ENCODE measurements at places on chromosomes 2 and 18. TPM values are rescaled to one million over a fixed set of nuclear protein-coding genes. Genes with fewer than 3 reads are reported as not detected.

The RABL2A gene
- total RNA-seq = 14.4 TPM

The CD8B gene
- not detected for total RNA-seq

The FTCDNL1 gene
- 4.2 TPM for total RNA-seq

The FOXD4L1 gene
- total RNA-seq = not detected

The AQP12A gene
- total RNA-seq = not detected

The CABYR gene
- 16.3 TPM for total RNA-seq

The TUBA3E gene
- total RNA-seq = not detected

The SKOR2 gene
- not detected for total RNA-seq

The IL37 gene
- not detected for total RNA-seq

The CCDC141 gene
- total RNA-seq = 0.31 TPM

The TXNDC2 gene
- 0.05 TPM for total RNA-seq

The TSPYL6 gene
- total RNA-seq = not detected

The ACVR1 gene
- total RNA-seq = 15.1 TPM

The DPYSL5 gene
- 9.1 TPM for total RNA-seq

DNA sequence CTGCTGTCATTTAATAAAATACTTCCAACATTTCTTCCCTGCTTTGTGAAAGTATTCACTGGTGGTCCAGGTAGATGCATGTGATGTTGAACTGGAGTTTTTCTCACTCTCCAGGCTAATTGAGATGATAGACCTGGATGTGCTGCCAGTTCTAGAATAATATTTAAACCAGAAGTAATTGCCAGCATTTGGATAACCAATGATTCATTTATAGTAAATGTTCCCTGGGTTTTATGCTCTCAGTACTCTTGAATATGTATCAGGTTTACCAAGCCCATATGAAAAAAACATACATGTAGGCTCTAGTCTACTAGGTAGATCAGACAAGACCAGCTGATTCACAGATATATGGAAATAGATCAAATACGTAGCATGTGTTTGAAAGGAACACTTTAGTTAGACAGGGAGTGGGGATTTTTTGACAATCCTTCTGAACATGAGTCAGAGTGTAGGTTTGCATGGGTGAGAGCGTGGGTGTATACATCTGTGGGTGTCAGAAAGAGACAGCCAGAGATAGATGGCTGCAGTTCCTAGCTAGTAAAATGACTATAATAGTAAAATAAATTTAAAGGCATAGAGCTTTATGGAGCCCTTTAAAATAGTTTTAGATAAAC is 115.1 kb downstream of the NAB1 start:
- DNase-seq = no peak

- DNase-seq = no peak
Observed at GRCh38 chr2:54394392-54394791, 61.7 kb upstream of the SPTBN1 start.

GRCh38 chr2:20485612-20486388 is 38.9 kb downstream of the RHOB start:
- no peak for DNase-seq

GRCh38 chr2:39541011-39541930 is 104.2 kb upstream of the MAP4K3 start:
- DNase-seq = no peak

GRCh38 chr2:70683455-70683854 is 84.5 kb downstream of the ADD2 start:
- no peak for DNase-seq

DNA sequence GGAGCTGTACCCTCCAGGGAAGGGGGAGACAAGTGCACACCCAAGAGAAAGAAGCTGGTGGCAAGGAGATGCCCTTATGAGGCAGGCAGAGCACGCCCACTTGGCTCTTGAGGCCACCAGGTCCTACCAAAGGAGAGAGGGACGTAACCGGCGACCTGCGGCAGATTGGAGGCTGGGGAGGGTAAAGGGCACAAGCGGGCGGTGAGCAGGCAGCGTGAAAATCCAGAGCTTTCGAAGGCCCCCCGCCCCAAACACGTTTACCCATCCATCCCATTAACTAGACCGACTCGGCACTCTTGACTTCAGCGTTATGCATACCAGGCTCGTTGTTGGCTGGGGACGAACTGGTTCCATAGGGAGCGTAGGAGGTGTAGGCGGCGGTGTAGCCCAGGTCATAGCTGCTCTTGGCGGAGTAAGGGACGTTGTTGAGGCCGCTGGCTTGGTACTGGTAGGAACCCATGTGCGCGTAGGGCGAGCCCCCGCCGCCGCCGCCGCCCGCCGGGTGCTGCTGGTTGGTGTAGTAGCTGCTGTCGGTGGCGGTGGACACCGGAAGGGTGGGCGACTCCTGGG is 794 bp downstream of the DLX2 start:
- DNase-seq = no peak

DNA sequence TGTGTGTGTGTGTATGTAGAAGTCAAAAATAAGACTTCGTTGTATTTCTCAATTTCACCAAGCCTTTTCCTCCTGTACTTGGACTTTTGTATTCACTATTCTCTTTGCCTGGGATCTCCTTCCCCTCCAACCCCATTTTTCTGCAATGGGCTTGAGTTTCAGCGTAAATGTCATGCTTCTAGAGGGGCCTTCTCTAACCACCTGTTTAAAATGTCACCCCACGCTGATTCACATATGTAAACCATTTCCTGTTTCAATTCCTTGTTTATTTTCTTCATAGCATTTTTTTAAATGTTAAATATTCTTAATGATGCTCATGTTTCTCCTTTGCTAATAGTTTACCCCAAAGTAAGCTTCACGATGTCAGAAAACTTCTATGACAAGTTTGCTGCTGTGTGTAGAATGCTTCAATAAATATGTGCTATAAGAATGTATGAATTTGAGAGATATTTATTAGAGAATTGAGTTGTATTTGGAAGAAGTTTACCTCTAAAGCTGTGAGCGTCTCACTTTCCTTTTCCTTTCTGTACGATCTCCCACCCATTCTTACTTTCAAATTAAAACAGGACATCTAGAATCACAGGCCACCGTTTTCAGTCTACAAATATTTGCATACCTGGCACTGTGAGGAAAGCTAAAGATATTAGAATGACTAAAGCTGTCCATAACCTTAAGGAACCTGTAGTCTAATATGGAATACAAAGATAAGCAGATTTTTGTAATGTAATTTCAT is 762.4 kb downstream of the LRRTM4 start:
- no peak for DNase-seq

DNA sequence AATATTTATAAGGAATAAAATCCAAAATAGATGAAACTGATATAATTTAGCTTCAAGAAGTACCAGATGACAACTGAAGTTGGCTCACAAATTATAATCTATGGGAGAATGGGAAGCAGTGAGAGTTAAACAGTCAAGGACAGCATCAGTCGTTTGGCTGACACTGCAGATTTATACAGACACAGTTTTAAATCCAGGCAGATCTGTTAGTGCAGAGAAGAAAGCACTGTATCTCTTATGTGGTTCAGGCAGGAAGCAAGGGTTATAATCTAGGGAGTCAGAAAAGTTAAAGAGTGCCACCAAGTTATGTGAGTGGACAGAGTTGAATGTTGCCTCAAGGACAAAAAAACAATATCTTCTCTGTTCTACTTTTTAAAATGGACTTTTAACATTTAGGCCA is 880.2 kb downstream of the TSN start:
- no peak for DNase-seq

DNA sequence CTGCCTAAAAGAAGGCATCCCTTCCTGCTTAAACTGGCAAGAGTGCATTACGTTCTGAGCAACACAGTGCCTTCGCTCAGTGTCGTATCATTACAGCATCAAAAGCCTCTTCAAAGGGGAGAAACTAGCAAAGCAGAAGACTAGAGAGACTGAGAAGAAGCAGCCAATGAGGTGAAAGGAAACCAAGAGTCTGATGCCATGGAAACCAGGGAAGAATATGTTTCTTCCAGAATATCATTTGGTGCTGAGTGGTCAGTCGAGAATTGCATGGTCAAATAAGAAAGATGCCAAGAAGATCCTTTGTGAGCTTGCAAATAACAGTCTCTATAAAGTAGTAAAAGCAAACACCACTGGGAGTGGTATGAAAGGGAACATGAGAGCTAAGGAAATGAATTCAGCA is 312.1 kb upstream of the CHST9 start:
- no peak for DNase-seq

GRCh38 chr2:23120161-23120560 is 264.8 kb upstream of the KLHL29 start:
- no peak for DNase-seq

GRCh38 chr2:190794377-190794776 is 86.2 kb upstream of the GLS start:
- DNase-seq = no peak

GRCh38 chr2:99607454-99607853 is 117.6 kb upstream of the REV1 start:
- no peak for DNase-seq

DNA sequence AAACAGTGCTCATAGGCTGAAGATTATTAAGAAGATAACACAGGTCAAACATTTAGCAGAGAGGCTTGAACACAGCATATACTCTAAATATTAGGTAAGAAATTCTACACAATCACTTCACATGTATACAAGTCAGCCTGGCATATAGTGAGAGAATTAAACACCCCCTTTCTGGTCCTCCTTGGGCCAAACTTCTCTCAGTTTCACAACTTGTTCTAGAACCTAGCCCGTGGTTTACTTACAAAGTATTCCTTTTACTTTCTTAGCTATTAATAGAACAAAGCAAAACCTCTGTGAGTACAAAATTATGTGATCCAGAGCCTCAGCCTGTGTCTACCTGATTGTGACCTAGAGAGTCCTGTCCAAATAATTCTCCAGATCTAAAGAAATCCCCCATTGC is 562.8 kb downstream of the TNS1 start:
- DNase-seq = no peak

GRCh38 chr18:49456794-49457193 is 3.7 kb downstream of the DYM start:
- DNase-seq = no peak

GRCh38 chr2:71743995-71744675 is 290.8 kb downstream of the DYSF start:
- no peak for DNase-seq

- no peak for DNase-seq
Observed at GRCh38 chr18:74766251-74766650, 168.6 kb downstream of the ZNF407 start.

- no peak for DNase-seq
Observed at GRCh38 chr2:40357667-40358066, 94.2 kb downstream of the SLC8A1 start.

DNA sequence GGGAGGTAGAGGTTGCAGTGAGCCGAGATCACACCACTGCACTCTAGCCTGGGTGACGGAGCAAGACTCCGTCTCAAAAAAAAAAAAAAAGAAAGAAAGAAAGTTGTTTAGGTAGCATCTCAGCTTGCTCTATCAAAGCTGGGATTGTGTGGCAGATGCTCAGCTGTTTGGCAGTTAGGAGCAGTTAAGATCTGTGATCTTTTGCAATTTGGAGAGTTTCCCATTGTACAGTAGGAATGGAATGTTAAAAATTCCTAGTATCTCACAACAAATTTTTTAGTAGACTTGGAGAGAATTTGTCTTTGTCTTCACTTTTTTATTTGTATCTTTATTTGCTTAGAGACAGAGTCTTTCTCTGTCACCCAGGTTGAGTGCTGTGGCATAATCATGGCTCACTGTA is 122.9 kb upstream of the UNC80 start:
- DNase-seq = peak; percentile 69

- no peak for DNase-seq
Observed at GRCh38 chr2:134689315-134689714, 29.5 kb downstream of the TMEM163 start.

DNA sequence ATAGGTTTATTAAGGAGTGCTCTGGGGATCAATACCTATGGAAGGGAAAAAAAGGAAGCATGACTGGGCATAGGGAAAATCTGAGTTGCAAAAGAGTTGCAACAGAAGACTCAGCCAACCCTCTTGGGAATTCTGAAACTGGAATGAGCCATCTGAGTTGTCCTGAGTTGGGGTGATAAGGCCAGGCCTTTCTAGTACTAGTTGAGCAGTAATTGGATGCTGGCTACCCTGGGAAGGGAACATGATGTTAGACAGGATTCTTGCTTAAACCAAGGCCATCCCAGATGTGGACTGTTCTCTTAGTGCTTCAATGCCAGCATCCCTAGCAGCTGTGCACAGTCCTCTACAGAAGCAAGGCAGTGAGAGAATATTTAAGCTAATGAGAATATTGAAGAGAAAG is 348.8 kb upstream of the GULP1 start:
- DNase-seq = no peak

DNA sequence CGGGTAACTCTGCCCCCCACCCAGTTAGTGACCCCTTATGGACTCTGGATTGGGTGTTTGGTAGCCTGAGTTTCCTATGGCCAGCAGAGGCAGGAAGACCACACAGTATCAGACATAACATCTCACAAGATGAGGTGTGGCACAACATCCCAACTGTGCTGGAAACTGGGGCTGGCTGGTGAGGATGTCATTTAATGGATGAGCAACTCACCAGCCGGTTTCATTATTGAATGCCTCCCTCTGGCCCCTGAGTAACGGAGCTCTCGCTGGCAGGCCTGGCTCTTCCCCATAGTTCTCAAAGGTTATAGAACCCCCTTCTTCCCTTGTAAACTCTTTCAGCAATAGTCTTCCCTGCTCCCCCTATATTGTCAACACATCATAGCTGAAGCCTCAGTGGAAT is 195.0 kb downstream of the BCL11A start:
- no peak for DNase-seq

DNA sequence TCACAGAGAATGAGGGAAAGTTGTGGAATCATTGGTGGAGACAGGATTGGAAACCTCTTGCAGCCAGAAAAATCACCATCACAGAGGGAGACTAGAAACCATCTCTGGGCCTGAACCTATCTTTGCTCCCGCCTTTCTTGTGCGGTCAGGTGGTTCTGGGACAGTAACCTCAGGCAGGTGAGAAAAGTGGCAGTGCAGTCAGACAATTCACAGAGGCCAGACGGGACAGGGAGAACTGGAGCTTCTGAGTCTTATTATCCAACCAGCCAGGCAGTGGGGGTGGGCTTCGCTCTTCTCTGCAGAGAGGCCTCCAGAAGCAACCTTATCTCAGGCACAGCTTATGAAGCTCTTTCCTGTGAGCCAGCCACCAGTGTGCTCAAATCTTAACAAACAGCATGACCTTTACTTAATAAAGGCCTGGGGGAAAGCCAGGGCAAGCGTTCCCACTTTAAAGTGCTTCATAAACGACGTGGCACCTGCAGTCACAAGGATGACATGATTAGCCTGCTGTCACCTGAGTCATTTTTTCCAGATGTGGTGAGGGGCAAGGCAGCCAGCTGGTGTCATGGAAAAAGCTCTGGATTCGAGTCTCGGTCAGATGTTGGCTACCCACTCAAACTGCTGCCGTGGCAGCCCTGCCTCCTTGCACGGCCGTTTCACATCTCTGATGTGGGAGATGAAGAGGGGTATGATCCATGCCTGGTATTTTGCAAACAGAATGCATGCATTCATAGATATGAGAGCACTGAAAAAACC is 109.7 kb downstream of the B3GNT2 start:
- no peak for DNase-seq

- DNase-seq = no peak
Observed at GRCh38 chr2:72145658-72146329, 1.9 kb downstream of the CYP26B1 start.

DNA sequence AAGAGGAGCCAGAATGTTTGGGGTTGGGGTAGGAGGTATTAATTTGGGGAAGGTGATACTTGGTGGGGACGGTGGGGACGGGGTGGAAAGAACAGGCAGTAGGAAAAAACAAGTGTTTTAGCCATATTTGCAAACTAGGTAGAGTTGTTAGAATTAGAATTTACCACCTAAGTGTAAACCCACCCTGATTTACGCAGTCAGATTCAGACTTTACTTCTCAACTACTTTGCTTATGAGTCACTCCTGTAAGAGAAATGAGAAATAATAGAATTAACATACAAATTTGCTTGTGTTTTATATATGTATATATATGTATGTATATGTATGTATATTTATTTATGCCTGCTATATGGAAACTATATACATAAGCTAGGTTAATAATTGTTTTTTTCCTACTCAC is 1168.2 kb upstream of the ZEB2 start:
- DNase-seq = no peak

- DNase-seq = no peak
Observed at GRCh38 chr2:154697418-154698252, 860 bp upstream of the KCNJ3 start.

All from A172 (cell line).